Skeletal muscle cell (primary cell): ENCODE measurements at places on chromosomes 4 and X.
A peak's percentile ranks its signal among the peaks of the same experiment; 100 is the strongest.

DNA sequence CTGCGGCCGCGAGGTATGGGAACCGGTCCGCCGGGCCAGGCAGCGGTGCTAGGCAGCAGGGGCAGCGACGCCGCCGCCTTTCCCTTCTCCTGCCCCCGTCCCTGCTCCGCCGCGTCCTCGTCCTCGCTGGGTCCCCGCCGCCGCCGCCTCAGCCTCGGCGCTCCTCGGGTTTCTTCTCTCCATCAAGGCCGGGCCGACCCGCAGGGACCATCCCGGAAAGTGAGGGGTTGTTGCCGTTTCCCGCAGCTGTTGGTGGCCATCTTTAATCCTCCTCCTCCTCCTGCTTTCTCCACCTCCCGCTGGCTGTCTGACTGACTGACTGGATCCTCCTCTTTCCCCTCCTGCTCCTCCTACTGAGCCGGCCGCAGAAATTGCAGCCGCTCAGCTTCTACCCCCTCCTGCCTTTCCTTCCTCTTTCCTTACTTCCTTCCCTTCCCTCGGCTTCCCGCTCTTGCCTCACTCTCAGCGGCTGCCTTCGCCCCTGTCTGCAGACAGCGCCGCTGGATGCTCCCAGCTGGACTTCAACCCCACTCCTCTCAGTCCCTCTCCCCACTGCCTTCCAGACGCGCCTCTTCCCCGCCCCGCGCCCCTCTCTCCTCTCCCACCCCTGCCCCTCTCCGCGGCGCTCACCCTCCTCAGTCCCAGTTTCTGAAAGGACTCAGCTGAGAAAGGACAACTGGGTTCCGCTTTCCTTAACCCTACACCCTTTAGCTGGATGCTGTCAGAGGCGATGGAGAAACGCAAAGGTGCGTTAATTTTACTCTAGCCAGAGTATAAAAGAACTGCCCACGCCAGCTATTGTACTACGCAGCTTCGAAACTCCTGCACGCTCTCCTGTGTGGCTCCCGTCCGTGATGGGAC is at the start of gene WDFY3:
WDFY3 (minus strand) TSS at position 309 of the 861 bp plus-strand sequence. CDS start 106,099 bp downstream, outside the sequence.
- DNase-seq = peak; percentile 77

DNA sequence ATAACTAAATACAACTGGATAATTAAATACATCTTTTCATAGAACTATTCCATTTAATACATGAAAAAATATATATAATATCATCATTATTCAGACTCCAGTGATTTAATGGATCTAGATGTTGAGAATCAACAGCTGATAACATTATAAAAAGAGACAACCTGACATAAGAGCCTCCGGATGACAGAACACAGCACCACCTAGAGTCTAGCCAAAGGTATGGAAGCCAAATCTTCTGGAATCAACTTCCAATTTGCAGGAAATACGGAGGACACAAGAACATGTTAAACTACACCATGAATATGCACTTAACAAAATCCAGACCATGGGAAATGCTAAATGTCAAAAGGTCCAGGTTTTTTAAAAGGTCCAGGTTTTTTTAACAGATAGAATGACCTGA is 55.0 kb downstream of the LRBA start:
- DNase-seq = no peak

GRCh38 chr4:60737858-60738257 is 462.3 kb upstream of the ADGRL3 start:
- peak; percentile 25 for DNase-seq

GRCh38 chr4:148286012-148286411 is 156.2 kb downstream of the NR3C2 start:
- DNase-seq = no peak

DNA sequence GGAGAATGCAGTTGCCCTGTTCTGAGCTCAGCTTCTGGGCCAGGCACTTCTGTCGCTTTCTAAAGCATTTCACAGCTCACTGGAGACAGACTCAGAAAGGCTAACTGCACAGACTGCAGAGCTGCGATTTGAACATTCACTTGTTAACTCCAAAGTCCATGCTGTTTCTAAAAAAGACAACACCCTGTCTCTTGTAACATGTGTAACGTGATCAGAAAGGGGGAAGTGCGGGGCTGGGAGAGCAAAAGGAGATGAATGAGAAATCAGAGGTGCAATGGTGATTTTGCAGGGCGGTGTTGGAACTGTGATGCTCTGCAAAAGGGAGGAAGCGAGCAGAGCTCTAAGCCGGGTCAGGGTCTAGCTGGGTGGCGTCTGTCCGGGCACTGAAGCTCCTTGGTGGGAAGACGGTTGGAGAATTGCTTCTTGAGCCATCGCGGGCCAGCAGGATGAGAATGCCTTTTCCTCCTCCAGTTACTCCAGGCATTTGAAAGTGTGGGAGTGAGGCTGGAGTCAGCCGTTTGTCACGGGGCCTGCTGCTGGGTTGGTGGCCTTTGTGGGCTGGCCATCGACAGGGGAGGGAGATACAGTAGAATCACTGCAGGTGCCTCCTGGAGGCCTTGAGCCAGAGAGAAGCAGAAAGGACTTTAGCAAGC is 20.3 kb downstream of the TBC1D14 start:
- DNase-seq = no peak

DNA sequence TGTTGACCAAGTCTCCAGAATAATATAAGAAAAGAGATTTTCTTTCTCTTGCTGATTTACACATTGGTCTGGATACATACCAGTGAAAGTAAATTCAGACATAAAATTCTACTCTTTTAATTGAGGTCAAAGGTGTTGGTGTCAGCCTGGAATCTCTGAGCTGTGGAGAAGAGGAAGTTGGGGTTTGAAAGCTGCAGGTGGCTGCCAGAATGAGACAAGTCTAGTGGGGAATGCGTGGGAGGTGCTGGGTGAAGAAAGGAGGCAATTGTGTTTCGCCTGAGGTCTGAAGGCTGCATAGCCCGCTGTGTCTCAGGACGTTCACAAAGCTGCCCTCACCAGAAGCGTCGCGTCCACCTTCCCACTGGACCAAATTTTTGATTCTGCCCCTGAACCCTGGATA is 31.2 kb downstream of the PHEX start:
- DNase-seq = no peak

DNA sequence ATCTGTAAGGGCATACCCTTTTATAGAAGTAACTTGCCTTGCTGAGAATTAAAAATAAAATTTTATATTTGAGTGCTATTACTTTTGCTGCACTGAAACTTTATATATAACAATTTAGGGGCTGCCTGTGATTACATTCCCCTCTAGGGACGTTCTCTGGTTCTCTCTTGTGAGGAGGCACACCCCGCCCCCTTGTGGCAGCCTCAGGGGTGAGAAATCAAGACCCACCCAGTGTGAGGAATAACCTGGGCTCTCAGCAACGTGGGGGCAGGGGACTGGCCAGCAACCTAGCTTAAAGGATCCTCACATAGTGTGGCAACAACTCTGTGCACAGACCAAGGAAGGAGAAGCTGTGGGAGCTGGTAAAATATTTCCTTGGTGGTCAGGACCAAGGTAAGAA is 43.7 kb downstream of the MAGEA9 start:
- DNase-seq = no peak

- DNase-seq = no peak
Measured at GRCh38 chrX:85897362-85898126, 149.8 kb downstream of the CHM start.

GRCh38 chrX:40307871-40308270 is 210.1 kb upstream of the BCOR start:
- no peak for DNase-seq

DNA sequence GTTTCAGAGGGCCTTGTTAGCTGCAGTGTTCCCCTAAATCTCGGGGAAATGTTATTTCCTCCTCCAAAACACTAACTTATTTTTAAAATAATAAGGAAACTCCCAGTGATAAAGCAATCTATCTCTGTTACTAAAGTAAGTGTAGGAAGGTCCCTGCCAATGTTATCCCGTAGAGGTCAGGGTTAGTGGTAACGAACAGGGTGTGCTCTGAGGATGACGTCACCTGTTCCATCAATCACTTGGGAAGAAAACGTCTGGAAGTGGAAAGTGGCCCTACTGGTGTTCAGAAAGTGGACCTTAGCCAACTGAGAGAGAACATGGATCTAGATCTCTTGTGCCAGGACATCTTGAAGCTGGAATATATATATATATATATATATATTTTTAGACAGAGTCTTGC is 249.5 kb downstream of the BCOR start:
- peak; percentile 45 for DNase-seq

GRCh38 chr4:27068151-27068867 is 207.7 kb downstream of the STIM2 start:
- no peak for DNase-seq

- no peak for DNase-seq
Measured at GRCh38 chrX:27840881-27841280, 33.1 kb downstream of the MAGEB10 start.

DNA sequence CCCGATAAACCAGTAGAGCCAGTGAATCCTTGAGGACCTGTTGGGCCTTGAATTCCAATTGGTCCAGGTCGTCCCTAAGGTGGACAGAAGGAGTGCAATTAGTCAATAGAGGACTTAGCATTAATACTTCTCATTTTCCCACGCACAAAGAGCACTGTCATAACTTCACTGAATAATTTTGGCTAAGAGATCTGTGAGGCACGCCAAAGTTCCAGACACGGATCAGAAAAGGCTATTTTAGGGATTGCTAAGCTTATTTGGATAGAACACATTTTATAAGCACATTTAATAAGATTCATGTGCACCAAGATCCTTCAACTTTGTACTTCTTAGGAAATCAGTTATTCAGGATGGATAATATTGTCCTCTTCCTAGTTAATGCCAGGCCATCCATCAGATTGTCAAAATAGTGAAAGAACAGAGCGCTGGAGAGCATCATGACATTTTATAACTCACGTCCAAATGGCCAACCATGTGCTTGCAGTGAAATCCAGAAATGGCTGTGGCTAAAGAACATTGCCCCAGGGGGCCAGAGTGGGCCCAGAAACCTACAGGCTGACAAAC is 129.8 kb downstream of the ATG4A start:
- no peak for DNase-seq

GRCh38 chr4:66688674-66689073 is 856.6 kb downstream of the CENPC start:
- DNase-seq = peak; percentile 4

DNA sequence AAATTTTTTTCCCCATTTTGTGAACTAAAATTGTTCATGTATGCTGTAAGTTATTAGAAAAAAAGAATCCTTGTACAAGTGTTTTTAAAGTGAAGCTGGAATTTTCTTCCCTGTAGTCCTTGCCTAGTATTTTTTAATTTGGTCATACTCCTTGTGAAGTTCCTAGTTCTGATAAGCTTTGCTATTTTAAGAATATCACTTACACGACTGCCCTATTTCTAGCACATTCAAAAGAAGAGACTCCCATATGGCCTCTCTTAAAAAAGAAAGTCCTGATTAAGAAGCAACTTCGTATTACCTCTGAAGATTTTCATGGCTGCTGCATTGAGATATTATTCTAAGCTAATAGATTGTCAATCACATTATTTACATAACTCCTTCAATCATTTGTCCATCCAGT is 87.2 kb downstream of the KLHL8 start:
- DNase-seq = no peak

- DNase-seq = no peak
Measured at GRCh38 chrX:108312957-108313356, 125.3 kb downstream of the COL4A6 start.

DNA sequence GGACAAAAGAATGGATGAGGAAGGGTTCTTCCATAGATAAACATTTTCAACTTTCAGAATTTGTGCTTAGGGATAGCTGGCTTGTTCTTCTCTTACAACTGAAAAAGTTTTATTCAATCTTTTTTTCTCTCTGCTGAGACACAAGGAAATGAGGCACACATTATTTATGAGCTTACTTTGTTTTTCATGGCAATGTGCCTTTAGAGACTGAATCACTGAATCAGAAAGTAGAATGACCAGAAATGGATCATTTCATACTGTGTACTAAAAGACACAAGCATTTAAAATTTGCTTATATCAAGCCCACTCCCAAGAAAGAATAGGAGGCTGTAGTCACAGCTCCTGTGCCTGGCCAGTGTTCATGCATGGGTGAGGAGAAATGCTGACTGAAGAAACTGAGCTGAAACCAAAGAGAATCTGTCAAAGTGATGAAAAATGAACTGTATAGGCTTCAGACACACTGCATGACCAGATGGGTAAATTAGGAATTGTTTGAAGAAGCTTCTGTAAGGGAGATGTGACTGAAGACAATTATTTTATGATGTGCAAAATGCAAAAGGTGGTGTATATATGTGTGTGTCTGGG is 413.8 kb downstream of the RAPGEF2 start:
- DNase-seq = peak; percentile 34
